Activated T-cell treated with anti-CD3 and anti-CD28 coated beads, Interleukin-2, amount 50 U/mL, for 72 hours (primary cell): ENCODE measurements at places on chromosomes 7 and 10. TPM values are rescaled to one million over a fixed set of nuclear protein-coding genes. Genes with fewer than 3 reads are reported as not detected.

GRCh38 chr7:157158400-157158799, 19.7 kb downstream of the UBE3C start:
- DNase-seq: no peak

- no peak for DNase-seq
These were observed 477.1 kb downstream of the RPS24 start for GRCh38 chr10:78510566-78511323.

- DNase-seq: no peak
These were observed 162.3 kb downstream of the INHBA start for GRCh38 chr7:41540601-41541000.

DNA sequence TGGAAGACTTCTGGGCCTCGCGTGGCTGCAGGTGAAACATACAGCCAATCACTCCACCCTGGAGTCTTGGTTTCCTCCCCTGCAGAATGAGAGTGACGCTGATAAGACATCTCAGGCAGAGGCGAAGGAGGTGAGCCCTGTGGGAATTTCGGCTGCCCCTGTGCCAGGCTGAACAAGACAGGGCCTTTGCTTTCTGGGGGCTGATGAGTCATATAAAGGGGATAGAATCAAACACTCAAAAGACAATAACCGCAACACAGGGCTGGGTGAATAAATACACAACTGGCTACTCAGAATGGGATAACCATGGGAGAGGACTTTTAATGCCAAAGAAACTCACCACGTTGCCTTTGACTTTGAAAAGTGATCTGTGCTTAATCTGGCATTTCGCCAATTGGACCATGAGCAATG, 143.8 kb downstream of the KCNMA1 start:
- DNase-seq: no peak

GRCh38 chr10:43158636-43159035, 20.4 kb downstream of the CSGALNACT2 start:
- DNase-seq: no peak

DNA sequence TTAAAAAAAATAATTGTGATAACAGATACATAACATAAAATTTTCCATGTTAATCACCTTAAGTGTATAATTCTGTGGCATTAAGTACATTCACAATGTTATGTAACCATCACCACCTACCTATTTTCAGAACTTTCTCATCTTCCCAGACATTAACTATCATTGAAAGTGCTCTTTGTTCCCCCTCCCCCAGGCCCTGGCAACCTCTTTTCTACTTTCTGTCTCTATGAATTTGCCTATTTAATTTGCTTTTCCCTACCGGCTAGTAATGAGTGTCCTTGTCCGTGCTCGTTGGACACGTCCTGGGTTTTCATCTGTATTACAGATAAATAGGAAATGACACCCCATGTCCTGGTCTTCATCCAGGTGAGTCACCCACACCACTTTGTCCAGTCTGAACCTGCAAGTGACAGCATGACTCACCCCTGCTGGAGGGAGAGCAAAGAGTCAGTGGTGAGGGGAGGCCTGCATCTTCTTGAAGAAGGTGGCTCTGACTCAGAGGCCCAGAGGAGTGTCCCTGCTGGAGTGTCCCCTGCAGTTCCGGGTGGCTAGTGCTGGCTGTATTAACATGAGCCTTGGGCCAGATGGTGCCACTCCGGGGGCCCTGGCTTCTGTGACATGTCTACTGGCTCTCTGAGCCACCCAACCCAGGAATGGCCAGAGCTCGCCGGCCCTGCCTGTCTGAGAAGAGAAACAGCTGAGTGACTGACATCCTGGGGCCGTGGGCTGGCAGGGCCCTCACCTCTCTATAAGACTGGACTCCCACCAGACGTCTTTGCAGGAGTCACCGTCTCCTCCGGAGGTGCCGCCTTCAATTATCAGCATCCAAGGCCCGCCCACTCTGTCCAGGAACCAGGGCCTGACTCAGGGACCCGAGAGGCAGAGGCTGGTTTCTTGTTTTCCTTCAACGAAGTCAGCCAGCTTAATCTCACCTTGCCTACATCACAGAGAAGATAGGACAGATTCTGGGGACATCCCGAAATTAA, 503.2 kb upstream of the MKI67 start:
- DNase-seq: no peak

DNA sequence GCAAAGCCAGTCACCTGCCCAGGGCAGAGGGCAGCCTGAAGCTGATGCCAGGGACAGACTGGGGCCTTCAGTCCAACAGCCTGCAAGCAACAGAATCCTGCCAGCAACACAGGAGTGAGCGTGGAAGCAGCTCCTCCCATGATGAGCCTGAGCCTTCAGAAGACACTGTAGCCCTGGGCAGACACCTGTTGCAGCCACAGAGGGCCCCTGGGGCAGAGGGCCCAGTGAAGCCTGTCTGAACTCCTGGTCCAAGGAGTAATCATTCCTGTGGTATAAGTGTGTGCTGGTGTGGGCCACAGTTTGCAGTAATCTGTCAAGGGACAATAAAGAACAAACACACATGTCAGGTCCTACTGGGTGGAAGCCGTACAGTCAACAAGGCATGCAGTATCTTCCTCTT, 2.9 kb upstream of the PFKP start:
- no peak for DNase-seq

DNA sequence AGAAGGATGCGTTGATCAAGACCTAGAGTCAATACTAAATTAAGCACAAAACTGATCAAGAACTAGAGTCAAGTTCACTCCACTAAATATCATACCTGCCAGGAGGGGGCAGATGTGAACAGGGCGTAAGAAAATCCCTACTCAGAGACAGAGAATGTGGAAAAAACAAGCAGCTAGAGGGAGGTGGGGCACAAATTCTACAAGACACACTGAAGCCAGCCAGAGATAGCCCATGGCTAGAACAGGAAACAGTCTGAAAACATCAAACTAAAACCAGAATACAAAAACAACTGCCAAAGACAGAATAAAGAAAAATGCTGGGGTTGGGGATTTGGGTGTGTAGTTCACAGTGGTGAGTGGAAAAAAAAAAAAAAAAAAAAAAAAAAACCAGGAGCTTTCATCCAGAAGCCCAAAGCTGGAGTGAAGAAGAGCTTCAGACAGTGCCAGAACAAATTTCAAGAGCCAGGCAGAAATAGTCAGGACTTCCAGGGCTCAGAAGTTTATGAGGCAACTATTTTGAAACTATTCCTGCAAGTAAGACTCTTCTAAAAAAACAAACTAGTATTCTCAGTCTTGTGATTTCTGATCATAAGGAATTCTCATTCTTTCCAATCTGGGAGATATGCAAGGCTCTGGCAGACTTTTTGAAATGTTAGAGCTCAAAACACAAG, 118.3 kb downstream of the CCDC71L start:
- peak; percentile 53 for DNase-seq

DNA sequence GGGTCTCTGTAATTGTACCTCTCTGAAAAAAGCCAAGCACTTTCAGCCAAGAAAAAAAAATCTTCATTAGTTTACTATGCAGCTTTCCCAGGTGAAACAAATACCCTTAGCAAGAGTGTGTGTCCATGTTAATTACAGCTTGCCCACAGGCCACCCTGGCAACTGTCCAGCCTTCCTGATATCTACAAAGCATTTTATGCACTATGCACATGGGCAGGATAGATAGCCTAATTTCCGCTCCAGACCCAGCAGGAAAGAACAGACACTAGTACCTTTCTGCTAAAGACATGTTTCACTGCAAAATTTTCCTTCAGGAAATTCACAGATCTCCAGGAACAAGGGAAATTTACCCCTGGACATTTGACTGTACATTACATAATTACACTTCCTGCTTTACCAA, 24.4 kb downstream of the CACNA2D1 start:
- DNase-seq: no peak

- no peak for DNase-seq
These were observed 37.8 kb upstream of the CACUL1 start for GRCh38 chr10:118792526-118792925.

DNA sequence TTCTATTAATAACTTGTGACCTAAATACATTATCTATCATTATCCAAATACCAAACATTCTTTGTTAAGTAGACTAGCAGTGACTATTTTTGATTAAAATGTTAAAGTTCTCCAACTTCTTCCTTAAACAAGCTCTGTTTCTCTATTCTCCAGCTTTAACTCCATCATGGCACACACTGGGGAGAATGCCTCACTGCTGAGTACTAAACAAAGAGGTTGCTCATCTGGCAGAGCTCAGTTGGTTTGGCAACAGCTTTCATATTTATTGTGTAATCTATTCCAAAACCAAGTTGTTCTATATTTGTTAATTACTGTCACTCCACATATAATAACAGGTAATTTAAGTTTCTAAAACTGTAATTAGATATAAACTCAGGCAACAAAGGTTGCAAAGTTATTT, 89.6 kb downstream of the USP6NL start:
- DNase-seq: no peak

DNA sequence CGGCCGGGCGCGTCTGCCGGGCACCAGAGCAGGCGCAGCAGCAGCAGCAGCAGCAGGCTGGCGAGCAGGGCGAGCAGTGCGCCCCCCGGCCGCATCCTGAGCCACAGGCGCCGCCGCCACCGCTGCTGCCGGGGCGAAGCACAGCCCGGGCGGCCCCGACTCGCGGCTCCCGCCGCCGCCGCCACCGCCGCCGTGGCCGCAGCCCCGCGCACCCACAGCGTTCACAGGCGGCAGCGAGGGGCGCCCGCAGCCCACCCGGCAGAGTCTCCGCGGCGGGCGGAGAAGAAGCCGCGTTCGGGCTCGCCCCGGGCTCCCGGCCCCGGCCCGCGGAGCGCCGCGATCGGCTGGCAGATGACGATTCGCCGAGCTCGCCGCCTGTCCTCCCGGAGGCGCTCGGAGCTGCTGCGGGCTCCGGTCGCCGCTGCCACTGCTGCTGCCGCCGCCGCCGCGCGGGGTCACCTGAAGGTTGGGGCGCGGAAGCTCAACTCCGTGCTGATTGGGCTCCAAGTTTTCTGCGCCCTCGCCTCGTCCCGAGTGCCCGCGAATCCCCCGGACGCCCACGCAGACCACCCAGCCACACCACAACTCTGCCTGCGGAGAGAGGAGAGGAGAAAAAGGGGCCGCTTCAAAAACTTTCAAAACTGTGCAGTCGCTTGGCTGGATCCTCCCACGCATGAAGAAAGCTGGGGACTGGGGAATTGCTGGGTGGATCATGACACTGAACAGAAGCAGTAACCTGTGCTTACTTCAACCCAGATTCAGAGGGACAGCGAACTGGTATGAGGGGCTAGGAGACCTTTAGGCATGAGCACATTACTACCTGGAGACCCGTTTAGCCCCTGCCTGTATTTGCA, at the start of gene ST8SIA6:
Gene ST8SIA6 (minus strand): TSS at position 435 of the 854 bp plus-strand sequence. CDS start 340 bp downstream, at position 95.
- DNase-seq: peak; percentile 60

DNA sequence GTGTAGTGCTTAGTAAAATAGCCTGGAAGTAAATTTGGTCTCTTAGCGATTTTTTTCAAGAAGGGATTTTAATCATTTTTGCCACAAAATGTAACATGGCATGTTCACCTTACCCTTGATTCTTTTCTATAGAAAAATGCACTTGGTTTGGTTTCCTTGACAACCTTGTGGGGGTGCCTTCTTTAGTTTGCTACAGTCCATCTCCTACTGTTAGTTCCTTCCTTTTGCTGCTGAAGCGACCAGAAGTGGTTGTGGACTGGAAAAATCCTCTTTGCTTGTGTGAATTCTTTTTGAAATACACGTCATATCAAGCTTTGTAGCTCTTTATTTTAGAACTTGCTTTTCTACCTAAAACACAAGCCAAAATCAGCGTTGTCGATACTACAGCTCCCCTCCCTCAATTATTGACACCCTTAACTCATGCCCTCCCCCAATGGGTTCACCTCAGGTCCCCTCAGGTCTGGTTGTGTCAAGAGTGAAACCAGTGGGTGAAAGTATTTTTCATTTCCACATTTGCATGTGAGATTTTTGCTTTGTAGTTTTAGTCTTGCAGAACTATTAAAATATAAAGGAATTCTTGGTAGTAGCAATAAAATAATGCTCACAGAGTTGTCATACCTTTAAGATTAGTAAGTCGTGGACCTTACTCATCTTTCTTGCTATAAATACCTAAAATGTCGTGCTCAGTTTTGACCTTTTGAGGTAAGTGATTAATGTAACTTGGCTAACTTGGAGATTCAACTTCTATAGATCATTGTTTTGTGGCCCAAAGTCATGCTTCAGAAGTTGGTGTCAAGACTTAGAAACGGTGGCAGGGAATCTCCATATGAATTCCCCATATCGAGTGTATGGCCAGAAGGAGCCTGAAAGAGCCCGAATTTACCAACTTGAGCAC, 1.5 kb downstream of the ACTR3B start:
- no peak for DNase-seq

DNA sequence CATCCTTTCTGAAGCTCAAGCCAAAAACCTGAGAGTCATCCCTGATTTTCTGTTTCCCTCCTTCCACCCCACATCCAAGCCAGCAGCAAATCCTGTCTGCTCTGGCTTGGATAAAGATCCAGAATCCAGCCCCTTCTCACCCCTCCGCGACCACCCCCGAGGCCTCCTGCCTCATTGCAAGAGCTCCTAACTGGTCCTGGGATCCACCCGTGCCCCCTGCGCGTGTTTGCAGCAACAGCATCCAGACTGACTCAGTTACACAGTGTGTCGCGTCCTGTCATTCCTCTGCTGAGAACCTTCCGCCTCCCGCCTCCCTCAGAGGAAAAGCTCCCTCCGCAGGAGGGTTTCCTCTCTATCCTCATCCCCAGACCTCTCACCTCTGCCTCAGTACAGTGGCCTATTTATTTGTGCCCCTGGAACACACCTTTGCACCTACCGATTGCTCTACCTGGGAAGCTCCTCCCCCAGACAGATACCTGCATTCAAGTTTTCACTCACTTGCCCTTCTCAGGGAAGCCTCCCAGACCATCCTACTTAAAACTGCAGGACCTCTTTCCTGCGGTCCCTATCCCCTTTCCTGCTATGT, 21.6 kb upstream of the GRID1 start:
- DNase-seq: no peak

- DNase-seq: peak; percentile 85
These were observed 27.1 kb downstream of the KLF6 start for GRCh38 chr10:3757638-3758490.

DNA sequence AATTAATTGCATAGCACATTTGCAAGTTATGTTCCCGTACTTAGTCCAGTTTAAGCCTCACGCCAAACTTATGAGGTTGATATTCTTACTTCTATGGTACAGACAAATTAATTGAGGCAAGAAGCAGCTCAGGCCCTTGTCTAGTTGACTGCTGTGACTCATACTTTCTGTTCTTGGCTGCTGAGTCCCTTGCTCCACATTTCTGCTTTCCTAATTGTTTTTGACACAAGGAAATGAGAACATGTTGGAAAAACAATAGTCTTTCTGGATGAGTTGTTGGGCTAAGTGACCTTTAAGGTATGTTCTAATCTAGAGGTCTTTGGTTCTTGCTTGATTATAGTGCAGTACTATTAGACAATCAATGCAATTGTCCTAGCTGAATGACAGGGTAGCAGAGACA, 331.8 kb downstream of the NRG3 start:
- no peak for DNase-seq

RBP4 gene
- total RNA-seq: not detected

PNPLA8 gene
- 29.9 TPM for total RNA-seq

ACTR3C gene
- total RNA-seq: 13.0 TPM

NEUROG3 gene
- total RNA-seq: not detected

TCF7L2 gene
- 3.2 TPM for total RNA-seq

AKR1C8 gene
- not detected for total RNA-seq

HOXA4 gene
- total RNA-seq: not detected

ASB15 gene
- not detected for total RNA-seq

ST8SIA6 gene
- total RNA-seq: 0.30 TPM

VSTM4 gene
- 0.25 TPM for total RNA-seq

NKX1-2 gene
- total RNA-seq: not detected
